Activated CD4-positive, alpha-beta memory T cell treated with anti-CD3 and anti-CD28 coated beads, Interleukin-2, amount 10 ng/mL, durations not matched to agents 7 days and 5 days (primary cell): ENCODE measurements at places on chromosomes 12 and 14. TPM values are rescaled to one million over a fixed set of nuclear protein-coding genes. Genes with fewer than 3 reads are reported as not detected.

The RAB35 gene
- 78.5 TPM for total RNA-seq

The DCTN2 gene
- total RNA-seq = 85.1 TPM

The NR4A1 gene
- 10.0 TPM for total RNA-seq

- DNase-seq = no peak
Measured at GRCh38 chr14:61417883-61418455, 96.6 kb downstream of the PRKCH start.

DNA sequence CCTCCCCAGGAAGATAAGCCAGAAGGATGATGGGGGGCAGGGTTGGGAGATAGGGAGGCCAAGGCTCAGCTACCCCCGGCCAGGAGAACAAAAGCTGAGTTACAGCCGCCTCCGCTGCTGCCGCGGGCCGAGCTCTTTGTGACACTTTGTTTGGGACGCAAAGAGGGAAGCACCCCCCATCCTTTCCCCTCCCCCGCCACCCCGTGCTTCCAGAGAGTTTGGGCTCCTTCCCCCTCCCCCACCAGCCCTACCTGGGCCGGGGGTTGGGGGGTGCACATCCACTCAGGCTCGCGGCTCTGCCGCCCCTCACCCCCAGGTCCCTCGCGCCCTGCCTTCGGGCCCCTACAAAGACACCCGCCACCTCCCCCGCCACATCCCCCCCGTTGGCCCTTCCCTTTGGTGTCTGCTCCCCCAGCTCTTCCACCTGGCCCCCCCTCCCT lies 799 bp downstream of the ZNF219 start:
- DNase-seq = no peak

- DNase-seq = no peak
Measured at GRCh38 chr14:50383618-50384225, 13.0 kb downstream of the CDKL1 start.
